Activated CD8-positive, alpha-beta T cell treated with anti-CD3 and anti-CD28 coated beads, Interleukin-2, amount 10 ng/mL, durations not matched to agents 7 days and 5 days (primary cell): ENCODE measurements at places on chromosomes 13 and 19. TPM values are rescaled to one million over a fixed set of nuclear protein-coding genes. Genes with fewer than 3 reads are reported as not detected.

DNA sequence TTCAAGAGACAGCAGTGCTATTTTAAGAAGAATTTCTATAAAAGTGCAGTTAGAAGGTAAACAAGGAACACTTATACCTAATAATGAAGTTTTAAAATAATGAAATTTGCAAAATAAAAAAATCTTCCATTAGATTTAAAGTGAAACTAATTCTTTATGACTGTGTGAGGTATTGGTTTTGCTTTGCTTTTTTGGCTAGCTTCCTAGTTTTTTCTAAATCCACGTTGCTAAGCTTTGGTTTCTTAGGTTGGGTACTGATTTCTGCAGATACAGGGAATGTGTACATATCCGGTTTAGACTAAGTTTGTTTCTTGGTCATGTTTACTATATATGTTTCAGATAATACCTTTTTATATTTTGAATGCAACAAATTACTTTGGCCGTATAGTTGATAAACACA is 59.8 kb downstream of the SLC7A9 start:
- no peaks in the 10 kb centered on the region for H3K36me3 ChIP-seq
- DNase-seq: no peak
- H3K27me3 ChIP-seq: peaks cover 3% of the 10 kb centered on the region

DNA sequence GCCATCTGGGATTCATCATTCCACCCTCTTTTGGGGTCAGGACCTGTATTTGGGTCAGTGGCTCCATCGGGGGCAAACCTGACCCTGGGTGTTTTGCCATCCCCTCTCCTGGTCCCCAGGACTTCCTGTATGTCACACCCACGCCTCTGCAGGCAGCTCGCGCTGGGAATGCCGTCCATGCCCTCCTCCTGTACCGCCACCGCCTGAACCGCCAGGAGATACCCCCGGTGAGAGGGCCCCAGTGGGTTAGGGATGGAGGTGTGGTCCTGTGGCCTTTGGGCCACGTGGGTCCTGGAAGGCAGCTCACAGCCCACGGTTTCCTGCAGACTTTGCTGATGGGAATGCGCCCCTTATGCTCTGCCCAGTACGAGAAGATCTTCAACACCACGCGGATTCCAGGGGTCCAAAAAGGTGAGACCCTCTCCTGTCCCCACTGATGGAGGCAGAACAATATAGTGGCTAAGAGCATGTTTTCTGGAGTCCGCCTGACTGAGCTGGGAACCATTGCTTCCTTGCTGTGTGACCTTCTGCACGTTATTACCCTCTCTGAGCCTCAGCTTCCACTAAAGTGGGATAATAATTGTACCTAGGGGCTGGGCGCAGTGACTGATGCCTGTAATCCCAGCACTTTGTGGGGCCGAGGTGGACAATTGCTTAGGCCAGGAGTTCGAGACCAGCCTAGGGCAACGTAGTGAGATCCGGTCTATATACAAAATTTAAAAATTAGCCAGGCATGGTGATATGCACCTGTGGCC is 14.1 kb downstream of the CPT1C start:
- no peaks in the 10 kb centered on the region for H3K4me1 ChIP-seq
- H3K4me3 ChIP-seq: no peak overlapping the region
- H3K36me3 ChIP-seq: no peaks in the 10 kb centered on the region
- peaks cover 4% of the 10 kb centered on the region for H3K27me3 ChIP-seq
- H3K27ac ChIP-seq: no peak overlapping the region

S1PR2 gene
- total RNA-seq: 3.5 TPM

GIPC3 gene
- total RNA-seq: 0.31 TPM
